ENCODE measurements at places on chromosomes 16 and 17. TPM values are rescaled to one million over a fixed set of nuclear protein-coding genes. Genes with fewer than 3 reads are reported as not detected.

The OR1F1 gene
- 0.44 TPM for total RNA-seq

The BFAR gene
- total RNA-seq, result 59.4 TPM

The NT5M gene
- total RNA-seq, result 10.8 TPM

The VMO1 gene
- 2.1 TPM for total RNA-seq

The BRCA1 gene
- total RNA-seq, result 37.8 TPM

The CDK5R1 gene
- 9.2 TPM for total RNA-seq

The PMFBP1 gene
- 3.4 TPM for total RNA-seq

- DNase-seq, result no peak
These were observed 18.8 kb downstream of the PCTP start for GRCh38 chr17:55769625-55770000.

GRCh38 chr16:88482630-88483391 is 29.7 kb downstream of the ZFPM1 start:
- no peak for DNase-seq

DNA sequence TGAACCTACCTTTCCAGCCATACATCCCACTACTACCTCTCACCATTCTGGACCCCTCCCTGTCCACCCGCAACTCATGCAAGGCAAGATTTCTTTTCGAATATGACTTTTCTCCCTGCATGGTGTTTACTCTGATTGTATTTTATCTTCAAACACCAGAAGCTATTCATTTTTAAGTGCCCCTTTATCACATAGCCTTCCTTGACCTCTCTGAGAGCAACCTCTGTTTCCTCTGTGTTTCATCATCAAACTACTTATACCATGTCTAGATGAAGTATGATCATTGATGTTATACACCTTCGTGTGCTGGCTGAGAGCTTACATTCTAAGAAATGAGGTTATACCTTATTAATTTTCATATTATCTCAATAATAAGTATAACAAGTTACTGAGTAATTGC is 31.8 kb downstream of the SYCE1L start:
- no peak for DNase-seq

DNA sequence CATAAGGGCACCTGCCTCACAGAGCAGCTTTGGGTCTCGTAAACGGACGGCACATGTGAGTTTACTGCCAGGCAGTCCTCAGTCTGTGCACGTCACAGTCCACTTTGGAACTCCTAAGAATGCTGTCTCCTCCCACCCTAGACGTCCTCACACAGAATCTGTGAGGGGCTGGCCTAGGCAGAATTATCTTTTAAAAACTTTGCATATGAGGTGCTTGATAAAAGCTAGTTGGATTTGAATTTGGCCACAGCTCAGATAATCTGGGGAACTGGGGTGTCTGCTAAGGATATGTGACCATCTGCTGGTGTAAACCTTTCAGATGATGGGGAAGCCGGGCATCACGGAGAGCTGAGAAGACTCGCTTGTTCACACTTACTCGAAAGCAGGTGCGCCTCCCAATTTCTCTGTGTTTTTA is 64.4 kb downstream of the METRNL start:
- DNase-seq, result no peak

DNA sequence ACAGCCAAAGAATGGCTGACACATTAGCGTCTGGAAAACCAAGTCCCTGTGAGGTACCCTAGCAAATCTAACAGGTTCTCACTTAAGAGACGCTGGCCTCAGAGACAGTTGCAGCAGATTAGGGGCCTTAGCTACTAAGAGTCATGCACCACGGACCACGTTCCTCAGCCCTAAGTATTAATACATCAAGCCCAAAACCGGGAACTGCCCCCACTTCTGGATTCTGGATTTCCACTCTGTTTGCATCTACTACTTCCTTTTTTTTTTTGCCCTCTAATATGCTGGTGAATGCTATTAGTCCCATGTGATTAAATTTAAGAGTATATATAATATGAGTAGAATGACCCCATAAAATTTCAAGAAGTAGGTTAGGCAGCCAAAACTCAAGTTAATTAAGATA is 775 bp upstream of the TERB1 start:
- no peak for DNase-seq

- DNase-seq, result no peak
These were observed 4.8 kb upstream of the SEZ6 start for GRCh38 chr17:29010586-29010985.

DNA sequence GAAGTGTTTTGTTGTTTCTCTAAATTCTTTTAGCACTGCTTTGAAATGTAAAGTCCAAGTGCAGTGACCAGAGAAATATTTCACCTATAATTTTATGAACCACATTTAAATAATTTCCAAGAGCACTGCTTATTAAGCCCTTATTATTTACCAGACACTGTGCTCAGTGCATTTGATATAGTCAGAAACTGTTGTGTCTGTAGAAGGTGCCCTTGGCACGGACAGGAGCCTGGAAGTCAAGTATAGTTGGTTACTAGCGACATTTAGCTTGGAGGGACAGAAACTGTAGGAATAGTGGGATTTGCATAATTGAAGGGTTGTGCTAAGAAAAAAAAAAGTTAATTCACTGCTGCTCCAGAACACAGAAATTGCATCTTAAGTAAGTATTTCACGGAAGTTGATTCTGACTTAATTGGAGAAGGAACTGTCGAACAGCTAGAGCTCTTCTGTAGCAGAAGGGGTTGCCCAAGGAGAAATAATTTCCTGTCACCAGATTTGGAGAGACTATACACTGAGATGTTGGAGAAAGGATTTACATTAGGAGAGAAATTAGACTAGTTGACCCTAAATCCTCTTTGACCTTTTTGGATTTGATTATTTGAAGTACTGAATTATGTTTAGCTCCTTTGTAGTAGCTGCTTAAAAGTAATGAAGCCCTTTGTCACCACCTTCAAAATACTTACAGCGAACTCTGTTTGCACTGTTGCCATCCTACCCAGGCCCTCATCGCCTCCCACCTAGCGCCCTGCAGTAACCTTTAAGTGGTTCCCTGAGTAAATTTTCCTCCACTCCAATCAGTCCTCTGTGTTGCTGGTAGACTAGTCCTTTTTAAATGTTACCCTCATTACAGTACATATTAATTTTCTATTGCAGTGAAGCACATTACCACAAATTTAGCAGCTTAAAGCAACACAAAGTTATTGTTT is 25.6 kb downstream of the COX10 start:
- DNase-seq, result no peak

DNA sequence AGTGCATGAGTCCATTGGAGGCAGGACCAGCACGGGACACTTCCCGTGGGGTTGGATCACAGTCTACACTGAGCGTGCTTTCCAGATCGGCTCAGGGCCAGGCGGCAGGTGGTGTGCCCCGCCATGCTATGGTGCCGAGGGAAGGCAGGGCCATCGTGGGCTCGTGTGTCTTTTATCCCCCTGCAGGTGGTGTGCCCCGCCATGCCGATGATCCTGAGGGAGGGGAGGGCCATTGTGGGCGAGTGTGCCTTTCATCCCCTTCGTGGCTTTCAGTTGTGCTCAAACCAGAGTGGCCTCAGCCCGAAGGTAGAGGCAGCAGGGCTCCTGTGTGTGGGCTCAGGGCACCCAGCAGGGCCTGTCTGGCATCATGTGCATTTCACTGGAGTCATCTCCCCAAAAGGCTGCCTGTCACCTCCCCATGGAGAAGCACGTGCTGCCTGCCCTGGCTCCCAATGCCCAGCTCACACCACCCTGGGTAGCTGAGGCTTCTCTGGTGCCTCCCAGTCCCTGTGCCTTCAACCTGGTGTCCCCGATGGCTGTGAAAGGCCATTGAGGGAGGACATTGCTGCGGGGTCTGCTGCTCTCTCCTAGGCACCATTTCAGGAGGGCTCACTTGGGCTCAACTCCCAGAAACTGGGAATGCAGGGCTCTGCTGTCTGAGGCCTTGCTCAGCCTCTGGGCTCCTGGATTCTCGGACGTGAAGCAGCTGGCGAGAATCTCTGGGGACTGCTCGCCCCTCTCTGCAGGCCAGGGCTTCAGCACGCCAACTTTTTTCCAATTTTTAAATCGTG is 207.6 kb downstream of the NPIPB11 start:
- DNase-seq, result no peak

- peak; percentile 93 for DNase-seq
These were observed 14.8 kb upstream of the MARVELD3 start for GRCh38 chr16:71610936-71611871.

All from WTC11 (cell line).